CD8-positive, alpha-beta T cell (primary cell): ENCODE measurements at places on chromosomes 11 and 22. TPM values are rescaled to one million over a fixed set of nuclear protein-coding genes. Genes with fewer than 3 reads are reported as not detected.

CYP2D6 gene
- 2.8 TPM for total RNA-seq

OR8B4 gene
- not detected for total RNA-seq

OR4D5 gene
- total RNA-seq = not detected

PANX3 gene
- total RNA-seq = not detected

GPHA2 gene
- total RNA-seq = not detected

CASP5 gene
- total RNA-seq = not detected

ZBTB16 gene
- 15.3 TPM for total RNA-seq

DRICH1 gene
- 0.87 TPM for total RNA-seq

GRM5 gene
- not detected for total RNA-seq

UPK3A gene
- total RNA-seq = not detected

SORL1 gene
- total RNA-seq = 170 TPM

DRD4 gene
- 0.79 TPM for total RNA-seq

IGSF9B gene
- total RNA-seq = 11.6 TPM

MRGPRX3 gene
- total RNA-seq = not detected

HIC2 gene
- 12.5 TPM for total RNA-seq

PRR14L gene
- 21.2 TPM for total RNA-seq

DGAT2 gene
- not detected for total RNA-seq

YPEL1 gene
- 3.2 TPM for total RNA-seq

WBP2NL gene
- 0.28 TPM for total RNA-seq

PANX2 gene
- total RNA-seq = 0.16 TPM

HTR3A gene
- not detected for total RNA-seq

TEX12 gene
- total RNA-seq = not detected

GSTT2 gene
- not detected for total RNA-seq

ACR gene
- not detected for total RNA-seq

SEZ6L gene
- total RNA-seq = not detected

MMP13 gene
- total RNA-seq = not detected

OR52H1 gene
- total RNA-seq = not detected

NPTXR gene
- total RNA-seq = 3.7 TPM

OR6T1 gene
- not detected for total RNA-seq

MISFA gene
- total RNA-seq = not detected
